ENCODE measurements at places on chromosomes 2 and 18. TPM values are rescaled to one million over a fixed set of nuclear protein-coding genes. Genes with fewer than 3 reads are reported as not detected.

The CNRIP1 gene
- 1.6 TPM for total RNA-seq

The PREB gene
- total RNA-seq = 53.0 TPM

The TANC1 gene
- 14.8 TPM for total RNA-seq

The GREB1L gene
- total RNA-seq = 7.5 TPM

The SPIRE1 gene
- total RNA-seq = 30.0 TPM

The SCN7A gene
- 1.8 TPM for total RNA-seq

The MRO gene
- not detected for total RNA-seq

The GPR75 gene
- 2.8 TPM for total RNA-seq

The IL36G gene
- not detected for total RNA-seq

The GCG gene
- not detected for total RNA-seq

The IAH1 gene
- total RNA-seq = 47.7 TPM

The RGPD4 gene
- under 0.01 TPM for total RNA-seq

The TBC1D8 gene
- total RNA-seq = 22.8 TPM

The BOLL gene
- total RNA-seq = not detected

The MAB21L4 gene
- 5.2 TPM for total RNA-seq

The DYNAP gene
- not detected for total RNA-seq

The ARHGAP28 gene
- total RNA-seq = 0.35 TPM

The AGXT gene
- total RNA-seq = not detected

The FKBP1B gene
- 28.5 TPM for total RNA-seq

The KIAA2012 gene
- not detected for total RNA-seq

The VSNL1 gene
- total RNA-seq = 0.05 TPM

The CAVIN2 gene
- total RNA-seq = 4.3 TPM

The C2orf72 gene
- total RNA-seq = 0.50 TPM

The DLX1 gene
- not detected for total RNA-seq

The LOXHD1 gene
- total RNA-seq = not detected

The CFC1 gene
- not detected for total RNA-seq

The GULP1 gene
- total RNA-seq = 159 TPM

The FAM161A gene
- total RNA-seq = 3.3 TPM

The ACSL3 gene
- 65.8 TPM for total RNA-seq

The CDK15 gene
- total RNA-seq = 0.55 TPM

The MARCO gene
- total RNA-seq = not detected

The PDE1A gene
- total RNA-seq = 203 TPM

The RGPD8 gene
- total RNA-seq = 23.0 TPM

The REG1B gene
- not detected for total RNA-seq

The LHCGR gene
- total RNA-seq = not detected

The GPR55 gene
- not detected for total RNA-seq

The BCL2 gene
- 6.3 TPM for total RNA-seq

The SOX11 gene
- total RNA-seq = under 0.01 TPM

The LRATD1 gene
- 13.4 TPM for total RNA-seq

The NETO1 gene
- total RNA-seq = 4.9 TPM

The ATP6V1C2 gene
- 0.05 TPM for total RNA-seq

The ACVR2A gene
- 18.0 TPM for total RNA-seq

The COL5A2 gene
- 45.5 TPM for total RNA-seq

The PRSS56 gene
- total RNA-seq = not detected

The PFN4 gene
- total RNA-seq = not detected

The FOXI3 gene
- total RNA-seq = not detected

The MYO1B gene
- 157 TPM for total RNA-seq

The OLA1 gene
- total RNA-seq = 183 TPM

The POMC gene
- total RNA-seq = not detected

The KCNG3 gene
- not detected for total RNA-seq

The FBXO15 gene
- total RNA-seq = 1.7 TPM

The GPR45 gene
- not detected for total RNA-seq

The B4GALT6 gene
- 6.9 TPM for total RNA-seq

The EMX1 gene
- 0.35 TPM for total RNA-seq

The FAM110C gene
- 31.4 TPM for total RNA-seq

The PLCD4 gene
- 2.9 TPM for total RNA-seq

The G6PC2 gene
- not detected for total RNA-seq

Data from renal cortical epithelial cell (primary cell).